ENCODE measurements at places on chromosomes 3 and 15. TPM values are rescaled to one million over a fixed set of nuclear protein-coding genes. Genes with fewer than 3 reads are reported as not detected.

GRCh38 chr15:47813748-47814384, 96.6 kb downstream of the SEMA6D start:
- DNase-seq, result no peak

DNA sequence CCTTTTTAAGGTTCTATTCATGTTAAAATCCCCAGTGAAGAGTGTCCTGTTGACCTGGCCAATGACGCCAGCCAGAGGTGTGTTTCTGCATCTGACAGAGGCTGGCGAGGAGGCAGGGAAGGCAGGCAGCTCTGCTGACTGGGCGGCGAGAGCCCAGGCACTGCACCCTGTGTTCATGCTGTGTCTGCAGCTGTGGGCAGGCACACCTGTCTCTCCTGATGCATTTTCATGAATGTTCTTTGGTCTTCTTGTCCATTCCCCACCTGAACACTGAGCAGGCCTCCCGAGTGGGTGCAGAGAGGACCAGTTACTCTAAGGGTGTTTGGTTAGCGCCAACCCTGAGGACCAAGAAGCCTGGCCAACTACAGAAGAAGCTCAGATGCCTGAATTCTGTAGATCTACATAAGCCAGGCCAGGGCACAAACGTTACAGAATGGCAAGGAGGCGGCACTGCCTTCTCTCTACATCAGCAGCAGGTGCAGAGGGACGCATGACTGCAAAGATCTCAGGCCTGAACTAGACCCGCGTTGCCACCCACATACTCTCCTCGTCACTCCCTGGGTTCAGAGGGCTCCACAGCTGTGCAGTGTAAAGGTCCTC, 233.7 kb downstream of the OCA2 start:
- no peak for DNase-seq

DNA sequence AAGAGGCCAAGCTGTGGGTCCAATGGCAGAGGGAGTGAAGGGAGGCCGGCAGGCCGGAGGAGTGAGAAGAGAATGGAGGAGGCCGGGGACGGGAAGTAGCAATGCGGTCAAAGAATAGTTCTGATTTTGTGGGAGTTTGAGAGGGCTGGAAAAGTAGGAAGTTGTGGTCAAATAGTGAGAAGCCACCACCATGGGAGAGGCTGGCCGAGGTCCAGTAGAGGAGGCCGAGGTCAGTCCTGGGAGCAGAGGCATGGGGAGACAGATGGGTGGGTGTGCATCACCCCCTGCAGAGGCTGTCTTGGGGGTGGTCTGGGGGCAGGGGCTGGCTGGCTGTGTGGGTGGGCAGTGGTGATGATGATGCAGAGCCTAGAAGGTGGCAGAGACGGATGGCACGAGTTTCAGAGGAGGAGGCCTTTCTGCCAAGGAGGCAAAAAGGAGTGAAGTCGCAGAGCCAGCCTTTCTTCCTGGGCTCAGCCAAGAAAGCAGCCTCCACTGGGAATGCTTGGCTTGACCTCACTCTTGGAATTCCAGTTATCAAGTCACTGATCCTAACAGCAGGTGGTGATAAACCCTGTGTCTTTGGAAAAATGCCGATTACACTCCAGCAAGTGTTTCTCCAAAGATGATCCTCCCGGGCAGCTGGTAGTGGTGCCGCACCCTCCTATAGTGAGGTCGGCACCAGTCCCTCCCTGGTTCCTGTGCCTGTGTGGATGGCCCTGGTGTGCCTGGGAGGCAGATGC, 57.3 kb downstream of the ARNT2 start:
- no peak for DNase-seq

The LYZL4 gene
- total RNA-seq, result not detected

DNA sequence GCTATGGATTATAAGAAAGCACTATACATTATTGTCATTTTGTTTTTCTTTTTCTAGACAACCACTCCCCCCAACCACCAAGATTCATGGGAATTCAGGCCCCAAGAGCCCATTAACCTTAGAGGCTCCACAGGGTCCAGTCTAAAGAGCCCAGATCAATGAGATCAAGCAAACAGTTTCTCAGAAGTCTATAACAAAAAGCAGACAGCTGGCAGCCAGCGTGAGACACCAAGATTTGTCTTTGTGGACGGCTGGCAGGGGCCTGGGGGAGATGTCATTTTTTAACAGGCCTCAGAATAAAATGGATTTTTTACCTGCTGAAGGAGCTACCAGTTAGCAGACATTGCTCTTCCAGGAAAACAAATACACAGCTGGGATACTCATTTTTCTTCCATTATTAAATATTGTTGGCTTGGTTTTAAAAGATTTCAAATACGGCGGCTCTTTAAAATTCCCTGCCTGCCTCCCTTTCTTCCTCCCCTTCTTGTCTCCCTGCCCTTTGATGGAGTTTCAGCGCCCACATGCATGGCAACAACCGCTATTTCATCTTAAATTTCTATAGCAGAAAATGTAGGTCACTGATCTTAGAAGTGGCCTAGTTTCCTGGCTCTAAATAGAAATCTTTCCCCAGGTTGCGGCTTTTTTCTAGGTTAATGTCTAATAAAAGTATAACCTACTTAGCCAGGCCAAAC, 130.6 kb downstream of the FAM174B start:
- DNase-seq, result no peak

GRCh38 chr3:119240101-119240590, 532 bp downstream of the B4GALT4 start:
- DNase-seq, result peak; percentile 14

DNA sequence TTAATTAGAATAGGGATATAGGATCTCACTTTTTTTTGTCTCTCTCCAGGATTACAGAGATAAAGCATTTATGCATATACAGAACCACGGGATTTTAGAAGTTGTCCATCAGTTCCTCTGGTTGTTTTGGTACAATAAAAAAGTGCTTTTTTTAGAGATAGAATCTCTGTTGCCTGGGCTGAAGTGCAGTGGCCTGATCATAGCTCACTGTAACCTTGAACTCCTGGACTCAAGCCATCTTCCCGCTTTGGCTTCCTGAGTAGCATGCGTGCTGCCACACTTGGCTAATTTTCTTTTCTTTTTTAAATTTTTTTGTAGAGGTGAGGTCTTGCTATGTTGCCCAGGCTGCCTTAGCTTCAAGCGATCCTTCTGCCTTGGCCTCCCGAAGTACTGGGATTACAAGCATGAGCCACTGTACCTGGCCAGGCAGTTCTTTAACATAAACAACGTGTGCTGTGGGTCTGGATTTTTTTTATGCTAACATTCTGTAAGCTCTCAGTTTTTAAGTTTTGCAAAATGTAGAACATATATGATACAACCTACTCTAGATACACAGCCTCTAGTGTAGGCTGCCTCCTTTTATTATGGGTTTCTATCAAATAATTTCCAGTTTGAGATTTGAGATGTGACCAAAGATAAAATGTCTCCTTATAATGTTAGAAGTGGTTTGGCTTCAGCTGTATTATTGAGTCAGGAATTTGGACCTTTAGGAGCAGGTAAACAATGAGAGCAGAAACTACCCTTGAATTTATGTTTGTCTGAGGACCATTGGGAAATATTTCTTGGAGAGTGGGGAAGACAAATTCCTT, 57.4 kb upstream of the ULK4 start:
- no peak for DNase-seq

The SLC6A11 gene
- not detected for total RNA-seq

- DNase-seq, result no peak
These were observed 2.1 kb downstream of the RNU5B-1 start for GRCh38 chr15:65306551-65306950.

The CPNE4 gene
- 5.7 TPM for total RNA-seq

- DNase-seq, result no peak
These were observed 1.8 kb downstream of the MAP1A start for GRCh38 chr15:43519196-43519595.

The WNT5A gene
- 15.7 TPM for total RNA-seq

The SMCO1 gene
- total RNA-seq, result not detected

GRCh38 chr15:87752250-87752951, 504.1 kb downstream of the NTRK3 start:
- DNase-seq, result peak; percentile 74

The BTD gene
- total RNA-seq, result 7.6 TPM

DNA sequence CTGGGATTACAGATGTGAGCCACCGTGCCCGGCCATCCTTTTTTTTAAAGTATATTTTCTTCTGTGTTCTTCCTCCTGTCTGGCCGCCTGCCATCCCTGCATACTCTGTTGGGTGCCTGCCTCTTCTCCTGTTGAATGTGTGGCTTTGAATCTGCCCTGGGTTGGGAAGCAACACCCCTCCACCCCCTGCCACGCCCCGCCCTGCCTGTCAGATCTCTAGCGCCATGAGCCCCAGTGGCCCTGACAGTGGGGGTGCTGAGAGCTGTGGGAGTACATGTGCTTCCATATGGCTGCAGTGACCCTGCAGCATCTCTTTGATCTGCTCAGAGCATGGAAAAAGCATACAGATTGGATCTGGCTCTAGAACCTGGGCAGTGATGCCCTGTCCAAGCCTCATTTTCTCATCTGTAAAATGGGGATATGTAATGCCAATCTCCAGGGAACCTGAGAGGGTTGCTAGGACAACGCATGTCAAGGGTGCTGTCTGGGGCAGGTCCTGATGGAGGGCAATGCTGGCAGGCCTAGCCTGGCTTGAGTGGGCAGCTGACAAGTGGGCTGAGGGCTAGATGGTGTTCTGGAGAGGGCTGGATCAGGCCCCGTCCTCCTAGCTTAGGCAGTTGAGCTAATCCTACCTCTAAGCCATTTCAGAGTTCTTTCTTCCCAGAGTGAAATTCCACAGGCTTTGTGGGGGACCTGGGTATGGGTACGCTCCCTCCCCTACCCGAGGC, 23.9 kb downstream of the CCDC13 start:
- DNase-seq, result no peak

The PRR23A gene
- total RNA-seq, result not detected

DNA sequence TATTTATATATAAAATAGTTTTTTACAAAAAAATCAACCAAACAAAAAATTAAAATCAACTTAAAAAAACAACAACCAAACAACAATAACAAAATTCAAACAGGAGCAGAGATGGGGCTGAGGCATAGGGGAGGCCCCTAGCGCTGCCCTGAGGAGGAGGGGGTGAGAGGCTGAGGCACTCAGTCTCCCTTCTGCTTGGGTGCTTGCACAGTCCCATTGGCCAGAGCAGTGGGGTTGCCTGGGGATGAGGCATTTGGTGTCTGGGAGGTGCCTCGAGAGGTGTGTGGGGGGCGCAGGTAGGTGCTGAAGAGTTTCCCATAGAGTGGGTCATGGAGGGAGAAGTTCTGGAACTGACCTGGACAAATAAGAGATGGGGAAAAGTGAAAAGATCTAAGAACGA, 8.0 kb downstream of the LPCAT4 start:
- no peak for DNase-seq

GRCh38 chr3:32641356-32641755, 43.6 kb upstream of the CNOT10 start:
- DNase-seq, result no peak

The IL5RA gene
- not detected for total RNA-seq

The PLSCR2 gene
- total RNA-seq, result not detected

GRCh38 chr3:168044049-168044448, 51.7 kb downstream of the GOLIM4 start:
- DNase-seq, result peak; percentile 46

The ISLR gene
- 0.74 TPM for total RNA-seq

- peak; percentile 80 for DNase-seq
These were observed 114.3 kb downstream of the CORO2B start for GRCh38 chr15:68693071-68693470.

DNA sequence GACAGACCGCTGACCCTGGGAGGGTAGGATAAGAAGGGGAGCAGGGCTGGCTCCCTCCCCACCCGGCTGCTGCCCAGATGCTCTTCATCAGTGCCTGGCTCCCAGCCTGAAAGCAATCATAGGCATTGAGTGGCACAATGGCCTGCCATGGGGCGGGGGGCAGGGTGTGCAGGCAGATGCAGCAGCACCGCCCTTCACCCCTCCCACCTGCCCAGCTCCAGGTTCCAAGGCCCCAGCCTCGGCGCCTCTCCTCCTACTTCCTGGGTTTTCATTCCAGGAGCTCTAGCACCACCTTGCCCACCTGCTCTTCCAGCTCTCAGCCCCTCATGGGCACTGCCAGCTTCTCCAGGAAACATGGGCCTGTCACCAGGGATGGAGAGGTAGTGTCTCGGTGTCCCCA, 101.7 kb downstream of the MEGF11 start:
- no peak for DNase-seq

The SGO1 gene
- total RNA-seq, result 31.7 TPM

The ANKRD34C gene
- not detected for total RNA-seq

- no peak for DNase-seq
These were observed 65.2 kb downstream of the MTHFS start for GRCh38 chr15:79831604-79832003.

DNA sequence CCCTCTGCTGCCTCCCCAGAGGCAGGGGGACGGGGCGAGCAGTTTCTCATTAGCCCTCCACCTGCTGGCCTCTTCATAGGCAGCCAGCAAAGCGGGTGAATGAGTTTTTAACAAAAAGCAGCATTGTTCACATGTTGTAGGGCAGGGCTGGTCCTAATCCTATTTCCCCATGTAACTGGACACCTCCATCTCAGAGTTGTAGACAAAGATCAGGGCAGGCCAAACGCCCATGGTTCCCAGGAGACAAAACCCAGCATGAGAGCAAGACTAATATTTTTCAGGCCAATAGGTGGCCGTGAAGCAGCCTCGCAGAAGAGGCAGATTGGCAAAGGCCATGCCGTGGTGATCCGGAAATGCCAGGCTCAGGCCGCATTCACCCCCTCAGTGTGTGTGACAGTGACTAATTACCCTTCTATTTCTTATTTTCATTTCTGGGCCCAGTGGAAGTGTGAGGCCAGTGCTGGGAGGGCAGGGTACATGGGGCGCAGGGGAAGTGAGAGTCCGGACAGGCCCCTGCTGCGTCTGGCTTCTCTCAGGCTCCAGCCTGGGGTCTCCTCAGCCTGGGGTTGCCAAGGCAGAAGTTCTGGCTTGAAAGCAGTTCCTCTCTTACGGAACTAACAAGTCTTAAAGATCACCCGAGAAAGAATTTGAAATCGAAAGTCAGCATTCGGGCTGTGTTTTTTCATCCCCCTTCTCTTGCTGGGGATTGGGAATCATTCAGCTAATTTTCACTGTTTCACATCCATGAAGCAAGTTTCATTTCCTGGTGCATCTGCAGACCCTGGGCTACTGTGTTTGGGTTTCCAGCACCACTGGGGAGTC, 64.8 kb downstream of the BOC start:
- DNase-seq, result peak; percentile 7

- DNase-seq, result no peak
These were observed 19.3 kb downstream of the UBR1 start for GRCh38 chr15:43086551-43086950.

- no peak for DNase-seq
These were observed 92.0 kb upstream of the NMNAT3 start for GRCh38 chr3:139769796-139770195.

The TNFSF10 gene
- total RNA-seq, result not detected

GRCh38 chr3:99686955-99687612, 48.7 kb downstream of the COL8A1 start:
- peak; percentile 72 for DNase-seq

GRCh38 chr3:86961297-86961696, 29.7 kb downstream of the VGLL3 start:
- DNase-seq, result no peak

- peak; percentile 4 for DNase-seq
These were observed 148.5 kb downstream of the OTOL1 start for GRCh38 chr3:161644891-161645635.

DNA sequence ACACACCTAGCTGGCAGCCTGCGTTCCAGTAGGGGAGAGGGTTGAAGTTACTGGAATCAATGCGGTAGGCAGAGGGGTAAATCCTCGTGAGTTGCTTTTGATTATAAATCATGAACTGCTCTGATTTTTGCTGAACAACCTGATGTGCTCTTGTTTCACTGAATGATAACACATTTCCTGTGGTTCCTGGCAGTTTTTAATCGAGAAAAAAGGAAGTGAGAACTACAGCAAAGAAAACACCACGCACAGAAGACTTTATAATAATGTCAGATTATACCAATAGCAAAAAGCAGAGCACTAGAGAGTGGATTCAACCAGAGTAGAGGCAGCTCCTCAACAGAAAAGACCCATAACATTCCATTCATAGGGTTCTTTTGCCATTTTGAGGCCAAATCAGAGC, 200.8 kb upstream of the STRIT1 start:
- DNase-seq, result no peak

The AP3B2 gene
- 22.0 TPM for total RNA-seq
